Stimulated activated CD8-positive, alpha-beta memory T cell treated with anti-CD3 and anti-CD28 coated beads, Interleukin-15, amount 100 ng/mL, for 1 hour (primary cell): ENCODE measurements at places on chromosomes 1 and 21.
A peak's percentile ranks its signal among the peaks of the same experiment; 100 is the strongest.

GRCh38 chr1:56374026-56374974, 205.1 kb downstream of the PLPP3 start:
- DNase-seq = no peak

DNA sequence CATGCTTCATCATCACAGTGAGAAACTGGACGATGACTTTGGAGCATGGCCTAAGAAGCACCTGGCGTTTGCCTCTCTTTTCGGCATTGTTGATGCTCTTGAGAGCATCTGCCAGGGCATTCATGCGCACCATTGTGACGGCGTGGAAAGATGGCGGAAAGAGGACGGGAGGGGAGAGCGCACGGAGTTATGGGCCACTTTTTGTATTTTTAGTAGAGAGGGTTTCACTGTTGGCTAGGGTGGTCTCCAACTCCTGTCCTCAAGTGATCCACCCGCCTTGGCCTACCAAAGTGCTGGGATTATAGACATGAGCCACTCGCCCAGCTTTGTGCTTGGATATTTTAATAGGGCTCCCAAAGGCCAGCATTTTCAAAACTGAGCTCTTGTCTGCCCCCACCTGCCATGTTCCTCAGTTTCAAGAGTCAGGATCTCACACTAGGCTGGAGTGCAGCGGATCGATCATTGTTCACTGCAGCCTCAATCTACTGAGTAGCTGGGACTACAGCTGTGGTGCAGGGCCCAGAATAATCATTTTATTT, 5.3 kb downstream of the RPS8 start:
- DNase-seq = no peak

DNA sequence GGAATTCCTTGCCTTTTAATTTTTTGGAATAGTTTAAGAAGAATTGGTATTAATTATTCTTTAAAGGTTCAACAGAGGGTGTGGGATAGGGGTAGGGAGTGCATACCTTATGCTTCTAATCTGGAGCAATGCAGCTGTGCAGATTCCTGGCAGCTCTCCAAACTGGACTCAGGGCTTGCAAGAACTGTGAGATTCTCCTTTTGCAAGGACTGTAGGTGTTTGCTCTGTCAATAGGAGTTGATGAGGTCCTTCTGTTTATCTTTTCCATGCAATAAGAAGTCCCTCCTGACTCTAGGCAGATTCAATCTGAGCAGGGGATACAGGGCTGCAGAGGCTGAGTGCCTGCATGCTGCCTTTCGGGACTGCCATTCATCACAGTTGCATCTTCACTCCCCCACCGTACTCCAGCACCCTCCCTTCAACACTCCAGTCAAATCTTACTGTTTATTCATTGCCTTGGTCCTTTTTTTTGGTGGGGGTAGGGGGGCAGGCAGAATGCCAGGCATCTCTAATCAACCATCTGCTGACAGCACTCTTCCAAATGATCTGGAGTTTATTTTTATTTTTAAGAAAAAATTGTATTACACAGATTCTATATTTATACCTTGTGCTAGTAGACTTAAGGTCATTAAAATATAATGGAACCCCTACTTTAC, 122.3 kb downstream of the DISC1 start:
- no peak for DNase-seq

- no peak for DNase-seq
These were observed 30.4 kb downstream of the ZNF281 start for GRCh38 chr1:200379432-200379757.

- no peak for DNase-seq
These were observed 11.1 kb downstream of the POFUT2 start for GRCh38 chr21:45276596-45276995.

DNA sequence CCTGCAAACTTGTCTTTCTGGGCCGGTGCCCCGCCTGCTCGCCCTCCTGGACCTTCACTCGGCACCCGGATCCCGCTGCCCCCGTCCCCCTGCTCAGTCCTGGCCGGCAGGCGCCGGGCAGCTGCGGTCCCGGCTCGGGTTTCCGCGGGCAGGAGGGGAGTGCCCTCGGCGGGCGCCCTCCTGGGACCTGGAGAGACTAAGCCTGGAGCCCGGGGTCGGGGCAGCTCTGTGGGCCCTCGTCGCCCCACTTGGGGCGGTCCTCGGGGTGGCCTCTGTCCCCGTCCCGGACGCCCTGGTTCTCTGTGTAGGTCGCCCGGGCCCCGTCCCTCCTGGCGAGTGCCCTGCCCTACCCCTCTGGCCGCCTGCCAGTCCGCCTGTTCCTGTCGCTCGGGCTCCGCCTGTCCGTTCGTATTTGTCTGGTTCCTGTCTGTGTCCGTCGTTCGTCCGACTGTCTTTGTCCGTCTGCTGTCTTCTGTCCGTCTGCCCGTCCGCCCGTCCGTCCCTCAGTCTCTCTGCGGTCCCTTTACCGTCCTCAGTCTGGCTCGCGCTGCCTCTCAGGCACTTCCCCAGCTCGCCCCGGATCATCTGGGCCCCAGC, 490 bp downstream of the SERINC2 start:
- DNase-seq = no peak

DNA sequence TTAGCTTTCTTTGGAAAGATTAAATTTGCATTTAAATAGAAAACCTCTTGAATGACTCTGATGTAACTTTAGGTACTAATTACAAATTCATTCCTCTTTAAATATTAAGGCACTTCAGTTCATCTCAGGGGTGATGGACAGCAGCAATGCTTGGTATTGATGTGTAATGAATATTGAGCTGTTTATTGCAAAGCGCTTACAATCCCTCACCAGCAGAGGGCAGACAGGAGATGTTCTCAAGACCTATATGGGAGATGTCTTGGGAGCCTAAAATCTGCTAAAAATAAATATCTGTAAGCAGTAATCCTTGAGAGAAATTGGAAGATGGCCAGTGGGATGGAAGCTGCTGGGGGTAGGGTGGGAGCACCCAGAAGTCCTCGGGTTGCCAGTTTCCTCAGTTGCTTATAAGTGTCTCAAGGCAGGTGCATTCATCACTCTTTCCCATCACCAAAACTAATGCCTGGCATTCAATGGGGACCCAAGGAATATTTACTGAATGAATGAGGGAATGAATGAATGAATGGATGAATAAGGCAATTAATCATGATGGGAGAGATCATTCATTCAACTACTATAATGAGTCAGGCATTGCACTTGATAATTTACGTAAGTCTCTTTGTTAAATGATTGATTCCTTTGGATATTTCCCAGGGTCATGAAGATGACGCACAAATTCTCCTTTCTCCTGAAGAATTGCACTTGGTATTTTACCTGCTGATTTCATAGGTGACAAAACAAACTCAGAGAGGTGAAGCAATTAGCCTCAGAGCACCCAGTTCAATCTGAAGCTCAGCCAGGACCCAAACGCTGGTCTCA, 2.3 kb downstream of the KLHDC8A start:
- peak; percentile 44 for DNase-seq

GRCh38 chr1:205481629-205482151, 22.8 kb upstream of the CDK18 start:
- DNase-seq = no peak

DNA sequence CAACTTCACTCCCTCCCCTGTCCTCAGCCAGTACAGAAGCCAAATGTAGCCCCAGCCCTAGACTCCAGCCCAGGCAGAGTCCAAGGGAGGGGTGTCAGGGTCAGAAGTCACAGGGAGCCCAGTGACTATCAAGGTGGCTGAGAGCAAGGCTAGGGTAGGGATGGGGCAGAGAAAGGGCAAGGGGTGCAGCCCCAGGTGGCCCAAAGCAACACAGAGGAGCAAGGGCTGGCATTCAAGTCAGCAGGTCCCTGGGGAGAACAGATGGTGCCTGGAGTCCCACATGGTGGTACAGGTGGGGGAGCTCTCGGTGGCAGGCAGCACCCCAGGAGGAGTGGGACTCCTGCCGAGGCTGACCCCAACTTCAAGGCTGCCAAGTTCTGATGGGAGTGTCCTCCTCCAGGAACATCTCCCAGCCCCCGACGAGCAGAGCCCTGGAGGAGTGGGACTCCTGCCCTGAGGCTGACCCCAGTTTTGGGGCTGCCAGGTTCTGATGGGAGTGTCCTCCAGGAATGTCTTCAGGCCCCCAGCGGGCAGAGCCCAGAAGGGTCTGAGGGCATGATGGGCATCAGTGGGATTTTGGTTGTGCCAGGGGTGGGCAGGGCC, 3.7 kb upstream of the DVL1 start:
- DNase-seq = no peak
